ENCODE measurements at places on chromosomes 6 and 20.

GRCh38 chr6:150606647-150607328, 7.1 kb downstream of the PLEKHG1 start:
- DNase-seq = peak; percentile 3

GRCh38 chr20:25508083-25508770, 77.1 kb downstream of the NINL start:
- DNase-seq = no peak

- peak; percentile 31 for DNase-seq
These were observed 61.9 kb upstream of the ELOVL5 start for GRCh38 chr6:53410508-53411258.

DNA sequence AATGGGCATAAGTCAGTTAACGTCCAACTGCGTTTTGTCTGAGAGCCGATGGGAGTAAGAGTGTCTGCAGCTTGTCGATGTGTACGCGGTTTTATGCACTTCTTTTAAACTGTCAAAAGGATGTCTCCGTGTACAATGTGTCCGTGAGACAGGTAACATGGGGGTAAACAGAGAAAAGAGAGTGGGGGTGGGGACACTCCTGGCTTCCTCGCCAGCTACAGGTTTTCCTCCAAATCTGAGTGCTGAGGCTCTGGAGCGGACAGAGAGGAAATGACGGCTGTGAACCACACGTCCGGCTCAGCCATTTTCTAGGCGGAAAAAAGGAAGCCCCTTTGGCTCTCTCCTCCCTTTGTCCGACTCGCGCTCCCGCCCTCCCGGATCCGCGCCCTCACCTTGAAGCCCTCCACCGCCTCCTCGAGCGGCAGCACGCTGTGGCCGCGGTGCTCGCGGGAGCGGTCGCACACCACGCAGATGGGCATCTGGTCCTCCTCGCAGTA, 916 bp downstream of the TRIM27 start:
- peak; percentile 47 for DNase-seq

DNA sequence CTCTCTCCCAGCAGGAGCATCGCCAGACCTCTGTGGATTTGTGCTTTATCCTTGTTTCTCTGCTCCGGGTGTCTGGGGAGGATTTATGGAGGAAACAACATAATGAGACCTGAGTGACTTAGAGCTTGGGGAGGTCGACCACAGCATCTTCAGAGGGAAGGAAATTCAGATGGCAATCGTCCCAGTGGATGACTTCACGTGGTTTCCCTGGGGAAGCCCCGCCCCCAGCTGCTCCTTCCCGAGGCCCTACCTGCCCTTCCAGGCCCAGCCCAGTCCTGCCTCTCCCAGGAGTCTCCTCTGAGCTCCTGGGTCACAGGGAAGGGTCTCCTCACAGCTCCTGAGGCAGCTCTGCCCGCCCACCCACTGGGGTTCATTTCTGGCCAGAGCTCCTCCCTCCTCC, 430.3 kb upstream of the SULF2 start:
- peak; percentile 65 for DNase-seq

DNA sequence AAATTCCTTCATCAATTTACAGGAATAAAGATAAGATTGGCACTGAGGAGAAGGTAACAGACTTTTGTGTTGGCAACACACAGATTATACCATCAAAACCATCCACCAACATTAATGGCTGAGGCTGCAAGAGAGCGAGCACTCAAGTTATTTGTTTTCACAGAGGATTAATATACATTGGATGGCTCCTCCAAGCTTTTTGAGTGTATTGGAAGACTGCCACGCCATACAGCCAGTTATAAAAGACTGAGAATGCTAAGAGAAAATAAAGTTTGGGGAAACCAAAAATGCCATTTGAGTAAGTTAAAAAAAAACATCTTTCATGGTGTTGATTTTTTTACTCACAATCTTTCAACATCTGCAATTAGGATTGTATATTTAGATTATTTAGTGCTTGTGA, 973.8 kb upstream of the SLC35B3 start:
- DNase-seq = peak; percentile 30

DNA sequence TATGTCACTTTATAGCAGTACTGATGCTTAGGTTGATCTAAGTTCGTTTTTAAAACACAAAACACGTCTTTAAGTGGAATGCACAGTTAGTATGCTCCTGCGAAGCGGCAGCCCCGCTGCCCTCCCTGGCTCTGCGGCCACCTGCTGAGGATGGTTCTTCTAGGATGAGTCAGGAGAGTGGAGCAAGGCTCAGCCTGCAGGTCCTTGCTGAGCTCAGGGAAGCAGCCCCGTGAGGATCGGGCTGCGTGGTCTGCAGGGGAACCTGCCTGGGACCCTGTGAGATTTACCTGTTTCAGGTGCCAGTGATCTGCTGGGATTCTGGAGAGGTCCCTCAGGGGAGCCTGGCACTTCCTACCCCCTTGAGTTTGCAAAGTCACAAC, 57.5 kb downstream of the SYNJ2 start:
- peak; percentile 43 for DNase-seq

DNA sequence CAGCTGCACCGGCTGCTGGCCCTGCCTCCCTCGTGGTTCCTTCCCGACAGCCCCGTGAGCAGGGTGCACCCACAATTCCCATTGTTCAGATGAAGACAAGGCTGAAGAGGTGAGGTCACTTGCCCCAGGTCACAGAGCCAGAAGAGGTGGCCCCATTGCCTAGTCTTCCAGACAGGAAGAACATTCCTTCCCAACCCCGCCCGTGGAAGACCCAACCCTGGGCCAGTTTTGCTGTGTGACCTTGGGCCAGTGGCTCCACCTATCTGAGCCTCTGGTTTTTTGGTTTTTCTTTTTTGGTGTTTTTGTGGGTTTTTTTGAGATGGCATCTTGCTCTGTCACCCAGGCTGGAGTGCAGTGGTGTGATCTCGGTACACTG, 61.7 kb downstream of the RIPOR3 start:
- DNase-seq = no peak

- DNase-seq = peak; percentile 97
These were observed 9.6 kb upstream of the PKIG start for GRCh38 chr20:44572551-44573500.

GRCh38 chr20:2652724-2653555, 508 bp downstream of the NOP56 start:
- peak; percentile 36 for DNase-seq

DNA sequence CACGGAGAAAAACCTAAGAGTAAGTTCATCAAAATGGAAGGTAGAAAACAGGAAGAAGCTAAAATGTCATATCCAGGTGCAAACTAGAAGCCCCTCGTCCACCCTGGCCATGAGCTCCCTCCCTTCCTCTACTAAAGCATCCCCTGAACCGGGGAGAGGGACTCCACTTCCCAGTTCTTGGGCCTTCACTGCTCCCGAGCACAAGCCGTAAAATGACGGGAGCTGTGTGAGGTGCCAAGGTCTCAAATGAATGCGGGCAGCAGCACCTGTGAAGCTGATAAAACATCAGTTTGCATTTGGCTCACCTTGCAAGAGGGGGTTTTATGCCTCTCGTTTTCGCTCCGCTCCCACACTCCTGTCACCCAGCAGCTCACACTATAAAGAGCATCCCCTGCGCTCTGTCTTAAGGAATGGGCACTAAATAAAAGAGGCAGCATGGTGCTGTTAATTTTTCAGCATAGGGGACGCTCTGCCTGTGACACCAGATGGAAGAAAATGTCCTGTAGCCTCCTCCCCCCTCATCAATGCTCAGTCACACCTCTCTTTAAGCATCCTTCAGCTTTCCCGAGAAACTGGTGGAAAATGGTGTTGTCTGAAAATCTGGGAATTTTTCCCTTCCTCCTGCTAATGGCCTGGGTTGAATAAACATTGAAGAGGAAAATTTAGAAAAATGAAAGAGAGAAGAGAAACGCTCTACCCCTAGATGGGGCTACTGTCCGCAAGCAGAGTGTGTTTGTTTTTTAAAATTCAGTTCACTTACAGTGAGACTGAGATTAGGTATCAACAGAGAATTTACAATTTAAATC, 563.0 kb upstream of the AGPAT4 start:
- DNase-seq = peak; percentile 33

DNA sequence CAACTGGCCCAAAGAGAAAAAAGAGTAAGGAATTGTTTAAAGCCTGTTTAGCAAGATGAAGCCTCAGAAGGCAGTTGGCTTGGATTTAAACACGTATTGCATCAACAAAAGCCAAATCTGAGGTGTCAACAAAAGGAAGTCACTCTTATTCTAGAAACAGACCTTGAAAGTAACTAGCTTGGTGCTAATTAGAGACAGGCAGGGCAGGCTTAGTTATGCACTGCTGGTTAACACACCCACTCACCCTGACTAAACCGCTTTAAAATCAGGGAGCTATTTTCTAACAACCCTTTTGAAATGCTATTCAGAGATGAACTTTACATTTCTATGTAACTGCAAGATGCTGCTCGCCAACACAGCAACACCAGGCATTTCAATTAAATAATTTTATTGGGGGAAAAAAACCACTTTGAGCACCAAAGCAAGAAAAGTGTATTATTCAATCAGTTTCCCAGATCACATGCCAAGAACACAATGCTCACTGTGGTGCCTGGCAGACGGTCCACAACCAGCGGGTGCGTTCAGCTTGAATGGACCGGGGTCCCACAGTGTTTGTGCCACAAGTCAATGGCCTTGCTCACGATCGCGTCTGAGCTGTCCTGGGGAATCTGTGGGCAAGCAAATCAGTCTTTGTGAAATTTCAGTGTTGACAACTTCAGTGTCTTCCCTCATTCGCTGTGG, 23.6 kb downstream of the TBC1D7 start:
- DNase-seq = no peak

DNA sequence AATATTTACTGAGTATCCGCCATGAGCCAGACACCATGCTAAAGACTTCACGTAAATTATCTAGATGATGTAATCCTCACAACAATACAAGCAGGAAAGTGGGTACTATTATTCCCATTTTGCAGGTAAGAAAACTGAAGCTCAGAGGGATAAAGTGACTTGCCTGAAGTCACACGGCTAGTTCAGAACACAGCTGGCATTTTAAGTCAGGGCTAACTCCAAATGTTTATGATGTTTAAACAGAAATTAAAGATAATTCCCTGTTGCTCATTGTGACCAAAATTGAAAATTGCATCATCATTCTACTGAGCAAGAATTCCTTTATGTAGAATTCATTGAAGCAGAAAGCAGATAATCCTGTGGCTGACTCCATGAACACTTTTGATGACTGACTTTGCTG, 71.3 kb upstream of the STXBP5 start:
- DNase-seq = peak; percentile 36

DNA sequence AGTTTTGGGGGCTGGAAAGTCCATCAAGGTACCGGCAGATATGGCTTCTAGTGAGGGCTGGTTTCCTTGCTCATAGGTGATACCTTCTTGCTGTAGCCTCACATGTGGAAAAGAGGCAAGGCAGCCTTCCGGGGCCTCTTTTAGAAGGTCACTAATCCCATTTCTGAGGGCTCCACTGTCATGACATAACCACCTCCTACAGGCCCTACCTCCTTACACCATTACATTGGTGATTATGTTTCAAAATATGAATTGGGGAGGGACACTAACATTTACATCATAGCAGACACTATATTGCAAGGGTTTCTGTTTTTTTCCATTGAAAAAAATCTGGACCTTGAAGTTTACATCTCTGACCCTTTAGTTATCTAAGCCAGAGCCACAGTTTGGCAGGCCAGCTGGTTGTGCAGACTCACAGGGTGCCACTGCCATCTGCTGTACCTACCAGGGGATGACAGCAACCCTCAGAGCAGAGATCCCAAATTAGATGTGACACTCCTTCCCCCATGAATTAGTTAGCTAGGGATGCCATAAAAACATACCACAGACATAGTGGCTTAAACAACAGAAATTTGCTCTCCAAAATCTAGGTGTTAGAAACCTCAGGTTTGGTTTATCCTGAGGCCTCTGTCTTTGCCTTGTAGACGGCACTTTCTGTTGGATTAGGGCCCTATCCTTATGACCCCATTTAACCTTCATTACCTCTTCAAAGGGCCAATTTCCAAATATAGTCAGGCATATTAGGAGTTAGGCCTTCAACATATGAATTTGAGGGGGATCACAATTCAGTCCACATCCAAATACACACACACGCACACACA, 166.4 kb upstream of the RNF217 start:
- peak; percentile 3 for DNase-seq

- no peak for DNase-seq
These were observed 12.4 kb upstream of the CPNE5 start for GRCh38 chr6:36851626-36852025.

DNA sequence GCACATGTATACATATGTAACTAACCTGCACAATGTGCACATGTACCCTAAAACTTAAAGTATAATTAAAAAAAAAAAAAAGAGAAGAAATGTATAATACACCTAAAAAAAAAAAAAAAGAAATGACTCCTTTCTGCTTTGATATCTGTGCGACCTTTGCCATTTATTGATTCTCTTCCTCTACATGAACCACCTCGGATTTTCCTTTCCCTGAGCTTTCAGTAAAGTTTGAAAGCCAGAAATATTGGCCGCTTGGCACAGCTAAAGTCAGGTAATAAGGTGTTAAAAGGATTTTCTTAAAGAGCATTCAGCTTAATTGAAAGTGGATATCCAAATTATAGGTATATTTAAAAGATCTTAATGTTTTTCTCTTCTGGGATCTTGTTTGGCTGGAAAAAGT, 12.6 kb upstream of the ASCC3 start:
- DNase-seq = no peak

DNA sequence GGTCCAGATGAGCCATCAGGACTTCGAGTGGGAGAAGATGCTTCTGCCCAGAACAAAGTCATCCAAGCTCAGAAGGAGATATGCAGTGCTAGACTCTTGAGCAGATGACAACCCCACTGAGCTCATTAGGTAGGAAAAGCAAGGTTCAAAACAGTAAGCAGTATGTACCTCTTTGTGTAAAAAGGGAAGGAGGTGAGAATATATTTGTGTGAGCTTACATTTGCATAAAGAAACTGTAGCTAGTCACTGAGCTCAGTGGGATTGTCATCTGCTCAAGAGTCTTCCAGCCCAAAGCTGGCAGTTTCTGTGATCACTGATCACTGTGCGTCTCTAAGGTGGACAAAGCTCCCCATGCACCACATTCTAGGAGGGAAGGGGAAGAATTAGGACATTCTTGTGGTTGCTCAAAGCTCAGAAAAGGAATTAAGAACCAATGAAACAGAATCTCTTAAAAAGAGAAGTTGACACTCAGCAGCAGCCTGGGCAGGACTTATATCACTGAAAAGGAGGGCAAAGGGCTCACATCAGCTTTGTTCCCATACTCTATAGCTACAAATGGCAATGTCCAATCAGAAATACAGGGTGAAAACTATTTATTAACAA, 90.0 kb upstream of the MAFB start:
- no peak for DNase-seq

DNA sequence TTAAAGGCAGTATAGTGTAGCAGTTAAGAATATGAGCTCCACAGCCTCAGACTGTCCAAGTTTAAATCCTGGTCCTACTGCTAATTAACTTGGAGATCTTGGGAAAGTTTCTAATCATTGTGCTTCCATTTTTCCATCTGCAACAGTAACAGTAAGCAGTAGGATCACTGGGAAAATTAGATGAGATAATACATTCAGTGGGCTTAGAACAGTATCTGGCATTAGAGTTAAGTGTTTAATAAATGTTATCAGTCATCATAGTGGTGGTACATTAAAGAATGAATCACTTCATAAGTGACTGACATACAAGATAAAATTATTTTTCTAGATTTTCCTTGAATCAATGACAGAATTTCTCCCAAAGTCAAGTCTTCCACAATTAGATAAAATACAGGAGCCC, 5.0 kb downstream of the NHSL1 start:
- no peak for DNase-seq

GRCh38 chr20:39245685-39246311, 283.7 kb downstream of the DHX35 start:
- DNase-seq = no peak

Data from fibroblast of skin of right biceps (primary cell).